ENCODE measurements at places on chromosomes 4 and X. TPM values are rescaled to one million over a fixed set of nuclear protein-coding genes. Genes with fewer than 3 reads are reported as not detected.
A peak's percentile ranks its signal among the peaks of the same experiment; 100 is the strongest.

DNA sequence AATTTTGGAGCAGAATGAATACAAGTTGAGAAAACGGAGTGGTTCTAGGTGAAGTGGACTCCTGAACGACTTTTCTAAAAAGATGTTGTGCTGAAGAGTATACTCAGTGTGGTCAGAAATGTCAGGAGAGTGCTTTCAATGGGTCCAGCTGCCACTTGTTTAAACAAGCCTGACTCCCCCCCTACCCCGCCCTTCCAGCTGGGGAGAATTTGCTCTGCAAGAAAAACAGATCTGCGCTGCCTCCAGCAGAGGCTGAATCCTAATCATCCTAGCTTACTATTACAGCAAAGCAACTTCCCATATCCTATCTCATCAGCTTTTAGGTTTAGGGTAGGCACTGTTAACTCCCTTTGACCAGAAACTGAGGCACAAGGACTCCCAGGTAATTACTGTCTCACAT lies 1.9 kb downstream of the MAP3K15 start:
- no peak for DNase-seq

DNA sequence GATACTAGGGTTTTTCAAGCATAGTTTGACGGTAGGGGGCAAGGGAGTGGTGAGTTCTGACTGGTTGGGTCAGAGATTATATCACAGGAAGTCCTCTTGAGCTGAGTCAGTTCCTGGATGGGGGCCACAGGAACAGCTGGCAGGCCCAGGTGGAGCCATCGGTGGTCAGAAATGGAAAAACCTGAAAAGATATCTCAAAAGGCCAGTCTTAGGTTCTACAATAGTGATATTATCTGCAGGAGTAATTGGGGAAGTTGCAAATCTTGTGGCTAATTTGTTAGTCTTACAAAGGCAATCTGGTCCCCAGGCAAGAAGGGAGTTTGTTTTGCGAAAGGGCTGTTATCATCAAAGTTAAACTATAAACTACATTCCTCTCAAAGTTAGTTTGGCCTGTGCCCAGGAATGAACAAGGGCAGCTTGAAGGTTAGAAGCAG lies 159.3 kb downstream of the PTCHD1 start:
- DNase-seq = peak; percentile 69

Gene EFHC2
- 2.6 TPM for total RNA-seq

GRCh38 chrX:16188687-16189086 lies 21.4 kb downstream of the MAGEB17 start:
- no peak for DNase-seq

Gene TBX22
- not detected for total RNA-seq

GRCh38 chr4:82517043-82517442 lies 44.7 kb downstream of the TMEM150C start:
- DNase-seq = no peak
